ENCODE measurements at places on chromosomes 1 and 21.

DNA sequence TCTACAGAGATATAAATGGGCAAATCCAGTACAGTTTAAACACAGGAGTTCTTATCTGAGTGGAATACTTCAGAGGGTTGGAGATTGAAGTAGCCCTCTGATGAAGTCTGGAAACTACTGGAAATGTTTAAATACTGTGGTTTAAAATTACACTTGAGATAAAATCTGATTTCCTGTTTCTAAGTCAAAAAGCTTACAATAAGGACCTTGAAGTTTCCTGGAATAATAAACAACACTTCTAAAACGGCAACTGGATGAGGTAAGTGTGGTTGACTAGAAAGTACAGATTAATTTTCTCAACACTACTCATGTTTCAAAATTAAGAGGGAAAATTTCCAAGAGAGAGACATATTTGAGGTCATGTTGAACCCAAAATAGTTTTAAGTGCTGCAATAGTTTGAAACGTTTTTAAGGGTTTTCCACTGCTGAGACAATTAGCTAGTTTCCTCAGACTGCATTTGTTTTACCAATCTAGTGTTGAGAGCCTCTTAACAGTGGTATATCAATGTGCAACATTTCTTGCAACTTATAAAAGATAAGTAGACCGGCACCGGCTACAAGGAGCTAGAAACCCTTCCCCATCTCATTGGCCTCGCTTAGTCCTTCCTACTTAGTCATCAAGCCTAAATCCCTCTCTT is 27.4 kb downstream of the KCNA3 start:
- DNase-seq = no peak

DNA sequence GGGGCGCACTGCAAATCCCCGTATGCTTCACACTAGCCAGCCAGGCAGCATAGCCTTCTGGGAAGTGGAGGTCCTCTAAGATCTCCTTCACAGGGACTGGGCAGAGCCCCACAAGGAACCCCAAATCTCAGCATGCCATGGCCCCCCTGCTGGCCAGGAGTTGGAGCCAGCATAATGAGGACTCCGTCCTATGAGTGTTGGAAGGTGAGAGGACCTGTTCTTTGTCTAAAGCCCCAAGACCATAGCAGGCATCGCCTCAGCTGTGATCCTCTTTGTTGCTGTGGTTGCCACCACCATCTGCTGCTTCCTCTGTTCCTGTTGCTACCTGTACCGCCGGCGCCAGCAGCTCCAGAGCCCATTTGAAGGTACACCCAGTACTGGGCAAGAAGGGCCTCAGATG is 1.5 kb downstream of the SHISA4 start:
- DNase-seq = no peak

- peak; percentile 69 for DNase-seq
These were observed 74.3 kb upstream of the RUNX3 start for GRCh38 chr1:25004355-25004754.

DNA sequence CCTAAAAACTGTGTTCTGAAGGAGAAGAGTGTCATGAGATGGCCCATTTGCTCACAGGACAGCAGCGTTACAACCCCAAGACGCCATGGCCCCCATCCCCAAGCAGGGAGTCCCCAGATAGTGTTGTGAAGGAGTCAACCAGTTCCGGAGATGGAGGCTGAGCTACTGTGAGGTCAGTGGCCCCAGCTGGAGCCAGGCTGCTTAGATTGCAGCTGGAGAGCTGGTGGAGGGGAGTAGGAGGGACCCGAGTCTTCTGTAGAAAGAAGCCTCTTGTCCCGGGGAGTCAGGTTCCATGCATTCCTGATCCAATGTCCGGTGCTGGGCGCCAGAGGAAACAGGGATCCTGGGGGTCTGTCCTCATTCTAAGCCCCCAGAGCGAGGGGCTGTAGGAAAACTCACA is 93.5 kb upstream of the SIM2 start:
- DNase-seq = no peak

GRCh38 chr1:211695135-211695816 is 19.9 kb upstream of the NEK2 start:
- DNase-seq = peak; percentile 49

DNA sequence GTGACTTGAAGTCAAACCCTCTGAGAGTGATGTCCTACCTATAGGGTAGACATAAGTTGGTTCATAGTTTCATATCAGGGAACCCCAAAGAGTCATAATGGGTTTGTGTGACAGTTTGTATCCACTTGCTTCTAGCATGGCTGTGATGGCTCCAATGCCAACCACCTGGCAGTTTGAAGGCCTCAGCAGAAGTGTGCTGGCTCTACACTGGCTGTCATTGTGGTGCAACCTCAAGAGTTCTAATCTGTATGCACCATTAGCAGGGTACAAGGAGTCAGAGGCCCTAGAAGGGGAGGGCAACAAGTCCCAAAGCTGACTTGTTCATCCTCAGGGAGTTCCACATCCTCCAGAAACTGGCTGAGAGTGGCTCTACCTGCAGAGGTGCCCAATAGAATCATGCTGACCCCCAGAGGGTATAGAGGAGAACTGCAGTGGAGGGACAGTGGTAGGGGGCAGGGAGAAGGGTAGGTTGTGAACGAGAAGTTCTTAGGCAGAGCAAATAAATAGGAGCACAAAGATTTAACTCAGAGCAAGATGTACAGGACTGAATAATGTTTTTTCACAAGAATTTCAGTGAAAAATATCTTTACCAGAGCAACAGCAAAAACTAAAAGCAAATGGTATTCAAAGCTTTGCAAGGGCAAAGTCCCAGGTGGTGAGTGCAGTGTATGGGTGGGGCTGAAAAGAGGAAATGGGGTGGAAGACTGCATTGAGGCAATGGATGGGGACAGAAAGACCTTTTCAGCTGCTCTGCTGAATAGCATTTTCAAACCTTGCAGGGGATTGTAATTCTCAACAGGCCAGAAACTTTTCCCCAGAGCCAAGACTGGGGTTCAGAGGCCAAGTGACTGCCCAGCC is 3.2 kb downstream of the FCRL2 start:
- no peak for DNase-seq

GRCh38 chr1:8463144-8463927 is 145.4 kb downstream of the SLC45A1 start:
- DNase-seq = no peak

- no peak for DNase-seq
These were observed 29.7 kb upstream of the BRINP3 start for GRCh38 chr1:190507357-190507756.

DNA sequence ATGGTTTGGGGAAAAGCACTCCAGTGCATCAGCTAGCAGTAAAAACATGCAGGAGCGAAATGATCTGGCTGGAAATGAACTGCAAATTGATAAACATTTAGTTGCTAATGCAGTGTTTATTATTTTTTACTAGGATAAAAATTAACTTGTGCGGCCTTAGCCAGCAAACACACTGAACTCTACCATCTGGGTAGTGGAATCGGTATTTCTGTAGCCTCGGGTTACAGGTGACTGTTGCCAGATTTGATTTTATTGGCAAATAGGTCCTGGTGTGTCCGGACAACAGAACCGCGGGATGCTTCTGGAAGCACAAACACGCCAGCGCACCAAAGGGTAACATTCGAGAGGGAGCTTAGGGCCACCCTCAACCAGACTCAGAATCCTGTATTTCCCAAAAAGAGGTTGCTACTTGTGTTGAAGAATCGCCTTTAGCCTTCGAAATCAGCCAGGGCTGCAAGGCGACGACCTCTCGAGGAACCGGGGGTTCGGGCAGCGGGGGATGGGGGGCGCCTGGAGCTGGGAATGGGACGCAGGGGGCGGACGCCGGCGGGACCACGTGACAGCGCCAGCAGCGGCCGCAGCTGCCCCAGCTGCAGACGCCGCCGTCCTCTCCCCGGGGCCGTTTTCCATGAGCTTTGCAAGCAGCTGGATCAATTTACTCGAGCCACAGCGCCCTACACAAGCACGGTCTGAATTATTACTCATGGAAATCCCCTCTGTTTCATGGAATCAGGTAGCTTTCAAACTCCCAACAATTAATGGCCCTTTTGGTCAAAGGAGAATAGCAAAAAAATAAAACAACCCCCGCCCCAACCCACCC is 158.8 kb downstream of the TOMM20 start:
- no peak for DNase-seq

GRCh38 chr1:109776206-109776835 is 12.6 kb upstream of the EPS8L3 start:
- no peak for DNase-seq

DNA sequence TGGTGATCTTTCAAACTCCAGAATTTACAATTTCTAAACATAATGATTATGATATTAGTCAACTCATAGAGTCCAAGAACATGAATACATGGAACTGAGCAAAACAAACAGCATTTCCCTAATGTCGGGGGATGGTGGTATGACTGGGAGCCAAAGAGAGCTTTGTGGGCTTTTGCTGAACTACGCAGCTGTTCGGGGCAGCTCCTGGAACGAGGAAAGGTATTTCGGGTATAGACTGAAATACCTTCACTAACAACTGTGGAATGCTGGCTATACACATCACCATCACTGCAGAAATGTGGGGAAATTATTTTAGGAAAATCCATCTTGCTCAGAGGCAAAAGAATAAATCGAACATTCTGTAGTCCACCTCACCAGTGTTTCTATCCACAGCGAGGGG is 30.2 kb upstream of the VPS26C start:
- DNase-seq = no peak

DNA sequence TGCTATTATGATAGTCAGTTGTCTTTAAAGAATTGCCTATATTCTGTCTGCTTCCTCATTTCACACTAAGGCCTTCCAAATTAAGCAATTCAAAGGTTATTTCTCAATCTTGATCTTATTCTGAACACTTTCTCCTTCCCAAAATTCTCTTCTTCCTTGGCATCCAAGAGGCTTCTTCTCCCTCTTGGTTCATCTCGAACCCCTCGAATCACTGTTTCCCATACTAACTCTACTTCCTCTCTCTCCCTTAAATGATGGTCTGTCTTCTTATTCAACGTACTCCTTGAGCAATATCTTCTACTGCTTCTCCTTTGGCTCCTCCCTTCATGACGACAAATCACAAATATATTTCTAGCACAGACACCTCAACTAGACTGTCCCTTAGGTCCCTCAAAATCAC is 4.5 kb downstream of the COPA start:
- DNase-seq = no peak

DNA sequence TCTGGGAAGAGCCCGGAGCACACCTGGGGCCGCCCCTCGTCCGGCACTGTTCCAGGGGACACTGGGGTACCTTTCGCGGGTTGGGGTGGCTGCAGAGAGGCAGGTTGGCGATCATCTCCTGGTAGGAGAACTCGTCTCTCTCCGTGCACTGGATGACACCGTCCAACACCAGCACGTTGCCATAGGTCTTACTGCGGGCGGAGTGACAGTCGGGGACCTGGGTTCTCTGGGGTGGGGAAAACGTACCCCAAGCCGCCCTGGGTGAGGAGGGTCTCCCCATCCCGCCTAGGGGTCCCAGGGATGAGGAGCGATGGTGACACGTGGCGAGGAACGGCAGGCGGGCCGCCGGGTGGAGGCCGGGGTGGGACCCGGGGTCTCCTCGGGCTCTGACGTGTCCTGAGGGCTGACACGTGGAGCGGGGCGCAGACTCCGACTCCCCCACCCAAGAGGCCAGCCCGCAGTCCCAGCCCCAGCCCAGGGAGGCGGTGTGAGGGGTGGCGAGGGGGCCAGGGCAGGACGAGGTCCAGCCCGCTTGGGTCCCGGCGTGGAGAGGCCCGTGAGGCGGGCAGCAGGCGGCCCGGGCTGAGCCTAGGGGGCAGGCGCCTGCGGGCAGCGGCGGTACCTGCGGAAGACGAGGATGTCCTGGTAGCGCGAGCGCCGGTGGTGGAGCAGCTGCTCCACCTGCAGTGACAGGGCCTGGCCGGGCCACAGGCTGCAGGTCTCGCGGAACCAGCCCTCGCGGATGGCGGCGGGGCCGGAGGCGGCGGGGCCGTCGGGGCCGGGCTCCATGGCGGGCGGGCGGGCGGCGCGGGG is 457 bp downstream of the SRM start:
- DNase-seq = peak; percentile 30

- DNase-seq = no peak
These were observed 30.2 kb downstream of the DPH5 start for GRCh38 chr1:100995198-100995988.

DNA sequence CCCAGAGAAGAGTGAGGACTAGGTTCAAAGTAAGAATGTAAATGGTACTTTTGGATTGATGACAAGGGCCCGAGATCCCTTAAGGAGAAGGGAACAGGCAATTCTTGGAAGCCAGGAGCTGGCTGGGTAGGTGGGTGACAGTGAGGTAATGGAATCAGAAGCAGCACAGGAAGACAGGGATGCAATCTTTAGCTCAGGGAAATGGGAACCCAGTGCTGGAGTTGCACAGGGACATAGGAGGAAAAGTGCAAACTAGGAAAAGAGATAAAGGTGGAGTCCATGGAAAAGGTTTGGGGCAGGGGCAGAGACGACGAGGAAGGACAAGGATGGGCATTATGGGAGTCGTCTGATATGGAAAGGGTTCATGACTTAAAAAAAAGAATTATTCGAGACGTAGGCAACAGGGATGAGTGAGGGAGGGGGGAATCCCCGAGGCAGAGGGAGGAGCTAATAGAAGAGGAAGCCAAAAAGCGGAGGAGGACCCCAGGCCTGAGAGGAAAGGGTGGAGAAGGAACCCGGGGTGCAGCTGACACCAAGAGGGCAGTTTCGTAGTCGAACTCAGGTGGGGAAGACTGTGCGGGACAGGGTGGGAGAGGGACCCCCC is 495 bp downstream of the PI4KB start:
- peak; percentile 59 for DNase-seq

DNA sequence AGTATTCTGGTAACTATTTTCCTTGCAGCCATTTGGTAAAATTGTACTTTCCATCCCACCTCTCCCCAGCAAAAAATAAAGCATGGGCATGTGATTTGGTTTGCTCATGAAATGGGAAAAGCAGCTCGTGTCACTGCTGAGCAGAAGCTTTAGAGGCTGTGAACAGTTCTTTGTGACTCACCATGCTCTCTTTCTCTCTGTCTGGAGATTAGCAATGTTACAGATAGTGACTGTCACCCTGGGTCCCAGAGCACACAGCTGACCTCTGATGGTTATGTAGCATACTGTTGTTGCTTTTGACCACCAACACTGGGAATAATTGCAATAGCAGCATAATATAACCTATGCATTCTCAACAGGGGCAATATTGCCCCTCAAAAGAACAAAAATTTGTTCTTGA is 70.6 kb downstream of the RGS2 start:
- DNase-seq = no peak

DNA sequence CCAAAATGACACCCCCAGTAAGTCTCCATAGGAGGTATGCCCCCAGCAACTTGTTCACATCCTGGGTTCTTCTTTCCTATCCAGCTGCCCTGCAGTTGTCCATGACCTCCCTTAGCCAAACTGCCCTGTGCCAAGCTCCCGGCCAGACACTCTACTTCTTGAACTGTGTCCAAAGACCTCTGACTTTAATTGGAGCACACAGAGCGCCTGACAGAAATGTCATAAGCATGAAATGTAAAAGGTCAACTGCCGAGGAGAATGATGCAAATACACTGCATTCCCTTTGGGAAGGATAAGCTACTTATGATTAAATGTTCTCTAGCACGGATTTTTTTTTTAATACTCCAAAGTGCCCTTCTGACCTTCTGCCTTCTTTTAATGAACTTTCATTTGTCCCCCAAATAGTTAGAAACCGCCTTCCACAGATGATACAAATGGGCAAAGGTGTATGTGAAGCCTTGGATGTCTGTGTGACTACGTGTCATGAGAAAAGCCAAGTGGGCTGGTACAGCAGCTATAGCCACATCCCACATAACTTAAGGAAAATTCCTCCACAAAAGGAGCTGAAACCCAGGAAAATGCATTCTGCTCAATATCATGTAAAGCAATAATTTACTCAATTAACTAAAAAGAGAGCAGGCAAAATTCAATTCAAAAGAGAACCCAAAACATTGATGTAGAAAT is 26.8 kb downstream of the PALMD start:
- no peak for DNase-seq
